ENCODE measurements at places on chromosomes 5 and 9.
A peak's percentile ranks its signal among the peaks of the same experiment; 100 is the strongest.

GRCh38 chr5:32023816-32024215, 150.3 kb downstream of the GOLPH3 start:
- H3K27ac ChIP-seq, result no peak overlapping the region
- no peaks in the 10 kb centered on the region for H3K27me3 ChIP-seq
- no peak for DNase-seq
- H3K4me3 ChIP-seq, result no peak overlapping the region
- H3K4me1 ChIP-seq, result peaks cover 10% of the 10 kb centered on the region
- H3K36me3 ChIP-seq, result no peaks in the 10 kb centered on the region

- no peaks in the 10 kb centered on the region for H3K4me1 ChIP-seq
- H3K27ac ChIP-seq, result no peak overlapping the region
- no peaks in the 10 kb centered on the region for H3K27me3 ChIP-seq
- no peaks in the 10 kb centered on the region for H3K36me3 ChIP-seq
- no peak for DNase-seq
These were observed 306.2 kb upstream of the PUM3 start for GRCh38 chr9:3150074-3150473.

- H3K36me3 ChIP-seq, result no peaks in the 10 kb centered on the region
- peaks cover 28% of the 10 kb centered on the region for H3K27me3 ChIP-seq
- H3K27ac ChIP-seq, result no peak overlapping the region
These were observed 29.9 kb upstream of the UNC5A start for GRCh38 chr5:176780176-176781053.

DNA sequence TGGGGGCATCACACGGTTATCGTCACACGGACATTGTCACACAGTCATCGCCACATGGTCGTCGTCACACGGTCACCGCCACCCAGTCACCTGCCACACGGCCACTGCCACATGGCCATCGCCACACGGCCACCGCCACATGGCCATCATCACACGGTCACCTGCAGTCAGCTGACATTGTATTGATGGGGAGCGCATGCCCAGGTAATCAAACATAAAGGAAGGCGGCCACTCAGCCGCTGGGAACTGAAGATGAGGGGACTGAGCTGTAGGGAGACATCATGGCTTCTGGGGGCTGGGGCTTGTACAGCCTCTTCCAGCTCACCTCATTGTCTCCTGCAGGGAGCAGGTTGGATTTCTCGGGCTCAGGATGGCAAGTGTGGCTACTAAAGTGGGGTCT, 49.2 kb downstream of the MRPL36 start:
- no peaks in the 10 kb centered on the region for H3K27me3 ChIP-seq
- no peak overlapping the region for H3K27ac ChIP-seq
- no peak overlapping the region for H3K4me3 ChIP-seq
- no peaks in the 10 kb centered on the region for H3K4me1 ChIP-seq
- DNase-seq, result no peak

DNA sequence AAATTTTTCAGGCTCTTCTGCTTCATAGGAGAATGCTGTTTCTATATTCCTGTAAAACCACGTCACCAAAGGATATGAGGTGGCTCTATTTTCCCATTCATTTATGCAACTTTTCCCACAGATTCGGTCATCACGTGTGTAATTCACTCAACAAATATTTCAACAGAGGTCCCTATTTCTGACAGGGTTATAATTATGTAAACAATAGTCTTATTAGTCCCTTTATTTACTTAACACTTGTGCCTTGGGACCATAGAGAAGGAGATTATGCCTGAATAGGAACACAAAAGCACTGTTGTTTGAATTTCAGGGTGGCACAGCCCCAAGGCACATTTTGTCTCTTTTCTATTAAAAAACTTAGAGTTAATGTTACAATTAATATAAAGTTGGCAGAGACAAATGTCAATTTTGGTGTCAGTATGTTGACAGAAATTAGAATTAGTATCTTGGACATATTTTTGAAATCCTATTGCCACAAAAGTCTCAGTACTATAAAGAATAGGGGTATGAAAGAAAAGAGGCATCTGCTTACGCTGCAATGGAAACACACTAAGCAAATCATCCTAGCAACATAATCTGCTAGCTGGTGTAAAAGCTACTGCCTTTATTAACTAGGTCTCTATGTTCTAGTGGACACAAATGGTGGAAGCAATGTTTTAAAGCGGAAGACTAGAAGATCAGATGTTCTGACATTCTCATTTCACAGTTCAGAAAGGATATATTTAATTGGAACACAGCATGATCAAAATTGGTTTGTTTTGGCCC, 229.1 kb upstream of the TBCA start:
- peak overlapping the region; percentile 24 for H3K27ac ChIP-seq
- H3K36me3 ChIP-seq, result peaks cover 5% of the 10 kb centered on the region
- peaks cover 2% of the 10 kb centered on the region for H3K4me1 ChIP-seq
- DNase-seq, result peak; percentile 40
- no peaks in the 10 kb centered on the region for H3K27me3 ChIP-seq
- no peak overlapping the region for H3K4me3 ChIP-seq

- no peak overlapping the region for H3K4me3 ChIP-seq
- H3K27ac ChIP-seq, result no peak overlapping the region
- no peak for DNase-seq
- no peaks in the 10 kb centered on the region for H3K27me3 ChIP-seq
- H3K36me3 ChIP-seq, result no peaks in the 10 kb centered on the region
These were observed 59.9 kb downstream of the SUB1 start for GRCh38 chr5:32645246-32645645.

- H3K4me1 ChIP-seq, result peaks cover 12% of the 10 kb centered on the region
- no peak overlapping the region for H3K4me3 ChIP-seq
- no peak overlapping the region for H3K27ac ChIP-seq
- no peak for DNase-seq
- no peaks in the 10 kb centered on the region for H3K27me3 ChIP-seq
These were observed 1.7 kb downstream of the ITGA1 start for GRCh38 chr5:52789378-52789777.

- H3K27ac ChIP-seq, result no peak overlapping the region
- H3K27me3 ChIP-seq, result no peaks in the 10 kb centered on the region
- no peak overlapping the region for H3K4me3 ChIP-seq
- no peaks in the 10 kb centered on the region for H3K36me3 ChIP-seq
- no peak for DNase-seq
These were observed 2.2 kb upstream of the JAK2 start for GRCh38 chr9:4982721-4983482.

GRCh38 chr9:16501141-16501540, 369.3 kb downstream of the BNC2 start:
- peak; percentile 90 for DNase-seq
- peak overlapping the region; percentile 50 for H3K27ac ChIP-seq
- no peaks in the 10 kb centered on the region for H3K36me3 ChIP-seq
- peaks cover 40% of the 10 kb centered on the region for H3K4me1 ChIP-seq
- H3K4me3 ChIP-seq, result no peak overlapping the region
